ENCODE measurements at places on chromosomes 2 and 18.

DNA sequence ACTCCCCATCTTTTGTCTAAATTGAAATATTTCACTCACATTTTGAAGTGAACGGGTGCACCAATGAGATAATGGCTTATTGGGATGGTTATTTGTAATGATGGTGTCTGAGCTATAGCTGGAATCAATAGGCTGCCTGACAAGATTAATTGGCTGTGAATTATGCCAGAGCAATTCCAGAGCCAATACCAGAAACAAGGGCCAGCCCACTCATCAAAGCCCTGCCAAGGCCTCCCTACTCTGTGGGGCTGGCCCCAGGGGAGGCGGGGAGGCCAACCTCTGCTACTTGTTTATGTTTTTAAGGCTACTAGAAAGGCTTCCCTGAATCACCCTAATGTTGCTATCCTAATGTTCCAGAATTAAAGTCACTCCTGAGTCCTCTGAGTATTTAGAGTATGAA lies 29.1 kb upstream of the NEMP2 start:
- DNase-seq = no peak

DNA sequence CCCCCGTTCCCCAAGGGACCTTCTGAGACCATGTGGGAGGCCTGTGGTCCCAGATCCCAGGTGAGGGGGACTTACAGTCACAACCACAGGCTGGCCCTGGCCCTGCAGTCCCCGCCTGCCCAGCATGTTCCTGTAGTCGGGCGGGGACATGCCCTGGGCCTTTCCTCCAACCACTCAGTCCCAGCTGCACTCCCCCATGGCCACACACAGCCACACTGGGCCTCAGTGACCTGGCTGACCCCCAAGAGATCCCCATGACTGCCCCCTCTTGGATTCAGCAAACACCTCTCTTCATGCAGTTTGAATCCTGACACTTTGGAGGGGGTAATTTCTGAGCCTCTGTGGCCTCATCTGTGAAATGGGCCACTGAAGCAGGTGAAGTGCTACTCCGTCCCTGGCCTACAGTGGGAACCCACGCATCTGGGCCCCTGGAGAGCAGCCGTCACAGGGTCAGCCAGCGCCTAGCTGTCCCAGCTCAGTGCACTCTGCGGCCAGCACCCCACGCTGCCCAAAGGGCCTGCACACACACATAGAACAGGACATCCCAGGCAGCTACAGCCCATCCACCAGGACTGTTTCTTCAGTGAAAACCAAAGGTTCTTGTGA lies 12.7 kb upstream of the ARHGEF4 start:
- no peak for DNase-seq

- no peak for DNase-seq
These were observed 26.9 kb downstream of the CMPK2 start for GRCh38 chr2:6838673-6839319.

- DNase-seq = no peak
These were observed 275.9 kb downstream of the DCC start for GRCh38 chr18:52615943-52616342.

DNA sequence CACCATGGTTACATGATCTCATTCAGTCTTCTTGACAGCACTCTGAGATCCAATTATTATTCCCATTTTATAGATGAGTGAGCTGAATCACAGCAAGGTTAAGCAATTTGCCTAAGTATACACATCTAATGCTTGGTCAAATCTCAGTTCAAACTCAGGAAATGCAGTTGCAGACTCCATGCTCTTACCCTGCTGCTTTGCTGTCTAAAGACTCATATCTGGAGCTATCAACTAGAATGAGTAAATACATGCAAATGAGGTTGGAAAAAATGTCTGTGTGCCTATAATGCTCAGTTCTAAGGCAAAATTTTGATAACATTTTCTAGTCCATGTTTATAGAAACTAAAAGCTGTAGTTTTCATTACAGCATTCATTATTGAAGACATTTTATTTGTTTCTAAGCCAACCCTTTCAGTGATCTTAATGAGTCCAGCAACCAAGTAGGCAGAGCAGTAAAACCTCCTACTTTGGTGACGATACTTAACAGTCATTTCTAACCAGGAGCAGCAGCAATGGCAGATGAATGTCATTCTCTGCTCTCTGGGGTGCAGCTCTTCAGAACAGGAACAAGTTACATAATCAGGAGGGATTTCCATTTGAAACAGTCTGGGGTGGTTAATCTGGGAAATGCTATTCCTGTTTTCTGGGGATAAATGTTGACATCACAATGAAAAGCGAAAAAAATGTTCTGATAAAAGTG lies 396.8 kb upstream of the UBE2E3 start:
- no peak for DNase-seq

DNA sequence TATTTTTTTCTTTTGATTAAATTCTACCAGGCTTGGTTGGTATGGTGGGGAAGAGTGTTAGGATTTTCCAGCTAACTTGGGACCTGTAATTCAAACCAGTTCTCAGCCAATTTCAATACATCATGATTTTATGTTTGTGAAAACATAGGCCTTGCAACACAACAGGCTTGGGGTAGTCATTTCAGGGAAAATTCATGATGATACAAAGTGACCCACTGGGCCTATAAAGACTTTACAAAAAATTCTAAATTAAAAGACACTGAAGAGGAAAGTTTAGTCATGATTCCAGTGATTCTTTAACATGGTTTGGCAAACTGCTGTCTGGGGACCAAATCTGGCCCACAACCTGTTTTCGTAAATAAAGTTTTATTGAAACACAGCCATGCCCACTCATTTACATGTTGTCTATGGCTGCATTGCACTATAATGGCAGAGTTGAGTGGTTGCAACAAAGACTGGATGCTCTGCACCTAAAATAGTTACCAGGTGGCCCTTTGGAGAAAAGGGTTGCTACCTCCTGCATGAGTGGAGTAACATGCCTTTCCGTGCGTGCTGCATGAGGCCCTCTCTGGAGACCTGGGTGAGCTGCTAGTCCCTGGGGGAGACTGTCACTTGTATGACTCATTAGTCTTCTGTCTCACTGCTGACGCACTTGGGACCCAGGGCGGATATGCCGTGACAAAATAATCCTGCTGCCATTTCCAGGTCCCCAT lies 73.6 kb downstream of the NPAS2 start:
- no peak for DNase-seq

- no peak for DNase-seq
These were observed 43.2 kb downstream of the CHST9 start for GRCh38 chr18:27141876-27142275.

GRCh38 chr18:68937029-68937599 lies 139.2 kb downstream of the CCDC102B start:
- no peak for DNase-seq

GRCh38 chr18:62937065-62937464 lies 221.7 kb downstream of the PHLPP1 start:
- DNase-seq = no peak

DNA sequence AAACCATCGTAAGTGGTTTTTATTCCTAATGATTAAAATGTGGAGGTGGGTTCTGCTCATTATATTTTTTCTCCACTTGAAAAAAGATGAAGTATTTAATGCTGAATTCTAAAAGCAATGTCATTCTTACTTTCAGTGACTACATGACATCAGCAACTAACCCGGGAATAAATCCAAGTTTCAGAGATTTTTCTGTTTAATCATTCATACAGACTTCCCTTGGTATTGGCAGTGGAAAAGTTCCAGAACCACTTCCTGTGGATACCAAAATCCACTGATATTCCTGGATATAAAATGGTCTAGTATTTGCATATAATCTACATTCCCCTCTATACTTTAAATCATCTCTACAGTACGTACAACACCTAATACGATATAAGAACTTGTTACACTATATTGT lies 128.6 kb downstream of the ZNF532 start:
- no peak for DNase-seq

DNA sequence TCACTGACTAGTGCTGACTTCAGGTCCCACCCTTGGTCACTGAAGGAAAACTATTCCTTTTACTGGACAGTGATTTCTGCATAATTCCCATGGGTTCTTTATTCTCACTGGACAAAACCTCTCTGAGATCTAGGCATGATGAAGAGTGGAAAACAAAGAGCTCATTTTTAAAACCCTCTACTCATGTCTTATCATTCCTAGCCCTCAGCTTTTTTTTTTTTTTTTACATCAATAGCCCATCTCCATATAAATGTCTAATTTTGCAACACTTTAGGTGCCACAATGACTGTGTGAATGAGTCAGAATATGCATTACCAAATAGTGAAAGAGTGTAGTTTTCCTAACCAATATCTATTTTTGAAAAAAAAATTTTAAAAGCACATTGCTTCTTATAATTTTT lies 74.8 kb downstream of the TCF4 start:
- no peak for DNase-seq

GRCh38 chr2:205189301-205189700 lies 493.0 kb upstream of the NRP2 start:
- DNase-seq = no peak

Data from stimulated activated CD4-positive, alpha-beta T cell treated with anti-CD3 and anti-CD28 coated beads, Interleukin-15, amount 100 ng/mL, for 1 hour (primary cell).